ENCODE measurements at places on chromosomes 1 and 21.

GRCh38 chr1:64624218-64624713 is 120.6 kb upstream of the RAVER2 start:
- DNase-seq: peak; percentile 86

DNA sequence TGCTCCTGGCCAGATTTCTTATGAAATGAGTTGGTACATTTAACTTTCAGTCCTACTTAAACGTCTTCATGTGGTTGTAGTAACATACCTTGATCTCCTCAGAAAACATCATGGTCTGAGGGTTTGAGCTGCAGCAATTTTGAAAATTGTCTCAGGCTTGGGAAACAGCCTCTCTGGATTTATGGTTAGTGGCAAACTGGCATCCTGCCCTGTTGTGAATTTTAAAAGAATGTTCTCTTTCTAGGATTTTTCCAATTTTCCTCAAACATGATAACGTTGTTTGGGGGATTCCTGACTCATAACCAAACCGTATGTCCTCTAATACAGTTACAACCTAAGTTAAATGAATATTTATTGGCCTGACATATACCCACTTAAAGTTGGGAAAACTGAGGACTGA is 624.4 kb downstream of the LMO4 start:
- no peak for DNase-seq

- no peak for DNase-seq
These were observed 159.9 kb upstream of the JUN start for GRCh38 chr1:58943776-58944175.

DNA sequence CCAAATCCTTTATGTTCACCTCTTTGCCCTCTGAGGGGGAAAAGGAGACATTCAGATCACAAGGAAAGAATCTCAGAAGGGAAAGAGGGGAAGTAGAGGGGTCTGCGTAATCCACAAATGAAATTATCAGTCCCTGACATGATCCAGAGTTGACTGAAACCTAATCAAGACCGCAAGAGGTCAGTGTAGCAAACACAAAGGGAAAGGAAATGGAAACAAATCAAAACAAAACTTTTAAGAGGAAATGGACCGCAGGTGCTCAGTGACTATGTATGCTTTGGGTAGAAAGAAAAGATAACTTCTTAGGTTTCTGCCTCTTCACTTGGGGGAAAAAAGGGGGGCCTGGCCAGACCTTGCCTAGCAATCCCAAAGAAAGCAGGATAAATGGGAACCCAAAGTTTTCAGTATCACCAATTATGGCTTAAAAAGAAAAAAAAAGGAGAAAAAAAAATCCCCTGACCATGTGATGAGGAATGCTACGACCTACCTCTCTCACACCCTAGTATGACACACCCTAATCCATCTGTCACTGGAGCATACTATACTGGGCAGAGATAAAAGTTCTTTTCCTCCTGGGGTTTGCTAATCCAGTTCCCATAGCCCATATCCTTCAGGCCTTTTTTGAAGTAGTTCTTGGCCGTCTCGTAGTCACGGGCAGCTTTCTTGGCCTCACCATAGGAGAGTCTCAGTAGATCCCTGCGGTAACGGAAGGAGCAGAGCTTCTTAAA is 16.9 kb downstream of the CHRNB2 start:
- DNase-seq: no peak

DNA sequence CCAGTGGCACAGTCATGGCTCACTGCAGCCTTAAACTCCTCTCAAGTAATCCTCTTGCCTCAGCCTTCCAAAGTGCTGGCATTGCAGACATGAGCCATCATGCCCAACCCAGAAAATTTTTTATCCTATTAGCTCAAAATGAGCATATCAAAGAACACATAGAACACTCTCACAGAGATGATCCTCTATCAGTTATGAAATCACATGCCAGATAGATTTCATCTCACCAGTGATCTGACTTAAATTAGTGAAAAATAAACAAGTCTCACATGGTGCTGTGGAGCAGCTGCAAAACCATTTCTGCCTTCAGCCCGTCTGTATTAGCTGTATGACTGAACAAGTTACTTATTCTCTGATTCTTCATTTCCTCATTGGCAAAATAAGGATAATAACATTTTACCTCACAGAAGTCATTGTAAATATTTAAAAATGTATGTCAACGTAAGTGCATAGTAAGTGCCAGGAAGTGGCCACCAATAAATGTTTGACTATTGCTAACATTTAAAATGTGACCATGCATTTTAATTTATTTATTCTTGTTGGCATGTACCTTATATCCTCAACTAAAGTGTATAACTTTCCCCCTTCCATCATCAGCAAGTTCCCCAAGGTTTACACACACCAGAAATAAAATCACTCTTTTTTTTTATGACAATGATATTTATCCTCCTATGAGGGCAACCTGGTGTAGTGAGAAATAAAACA is 29.0 kb upstream of the SLC19A2 start:
- no peak for DNase-seq

DNA sequence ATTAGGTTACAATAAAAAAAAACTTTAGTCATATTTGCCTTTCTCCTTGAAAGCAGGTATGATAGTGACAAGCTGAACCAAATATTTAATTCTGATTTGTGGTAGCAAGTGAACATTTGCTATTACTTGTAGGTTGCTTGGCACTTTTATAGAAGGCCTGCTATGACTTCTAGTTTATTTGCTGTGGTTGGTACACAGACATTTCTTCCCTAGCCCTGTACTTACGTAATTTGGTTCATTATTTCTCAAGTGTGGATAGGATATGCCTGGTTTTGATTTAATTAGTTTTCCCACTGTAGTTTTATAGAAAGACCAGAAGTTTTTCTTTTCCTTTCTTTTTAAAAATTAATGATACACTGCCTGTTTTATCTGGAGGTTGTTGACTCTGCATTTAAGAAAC is 55.9 kb downstream of the PPP2R5A start:
- peak; percentile 3 for DNase-seq
